Hematopoietic multipotent progenitor cell treated with erythropoietin and hydrocortisone succinate and interleukin-3 and kit ligand, for 4 days (in vitro differentiated cells): ENCODE measurements at places on chromosomes 3 and 15.

- peak; percentile 72 for DNase-seq
Measured at GRCh38 chr3:46386205-46386604, 15.5 kb downstream of the CCR5 start.

DNA sequence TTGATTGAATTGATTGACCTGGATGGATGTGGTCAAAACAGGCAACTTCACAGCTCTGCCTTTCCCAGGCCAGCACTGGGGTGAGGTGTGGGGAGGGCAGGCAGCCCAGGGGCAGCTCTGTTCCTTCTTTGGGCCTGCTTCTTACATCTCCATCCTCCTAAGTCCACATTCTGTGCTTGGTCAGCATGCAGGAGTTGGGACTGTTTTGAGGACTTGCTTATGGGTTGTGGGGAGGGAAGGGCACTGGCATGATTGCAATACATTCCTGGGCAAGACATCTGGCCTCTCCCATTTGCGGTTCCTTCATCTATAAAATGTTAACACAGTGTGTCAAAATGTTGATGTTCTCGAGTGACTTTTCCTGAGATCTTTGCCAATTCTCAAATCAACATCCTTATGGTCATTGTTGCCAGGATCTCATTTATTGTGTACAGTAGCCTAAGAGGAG, 84.1 kb downstream of the ST6GAL1 start:
- DNase-seq, result no peak

DNA sequence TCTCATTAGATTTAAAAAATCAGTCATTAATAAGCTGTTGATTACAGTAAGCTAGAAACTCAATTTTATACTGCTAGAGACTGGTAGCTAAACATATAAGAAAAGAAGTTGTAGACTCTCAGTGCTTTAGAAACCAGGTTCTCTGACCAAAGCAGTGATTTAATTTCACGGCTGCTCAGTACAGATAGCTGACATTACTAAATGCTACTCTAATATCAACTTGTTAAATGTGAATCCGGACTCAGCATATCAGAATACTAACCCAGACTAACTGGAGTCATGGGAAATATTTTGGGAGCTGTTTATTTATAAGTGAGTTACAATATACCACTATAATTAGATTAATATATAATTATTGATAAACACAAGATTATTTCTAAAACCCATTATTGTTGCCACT, 80.4 kb downstream of the NEDD4 start:
- DNase-seq, result no peak

- no peak for DNase-seq
Measured at GRCh38 chr15:48059791-48060190, 61.0 kb upstream of the SLC24A5 start.

GRCh38 chr3:32336113-32336498, 55.5 kb upstream of the CMTM7 start:
- DNase-seq, result peak; percentile 20

DNA sequence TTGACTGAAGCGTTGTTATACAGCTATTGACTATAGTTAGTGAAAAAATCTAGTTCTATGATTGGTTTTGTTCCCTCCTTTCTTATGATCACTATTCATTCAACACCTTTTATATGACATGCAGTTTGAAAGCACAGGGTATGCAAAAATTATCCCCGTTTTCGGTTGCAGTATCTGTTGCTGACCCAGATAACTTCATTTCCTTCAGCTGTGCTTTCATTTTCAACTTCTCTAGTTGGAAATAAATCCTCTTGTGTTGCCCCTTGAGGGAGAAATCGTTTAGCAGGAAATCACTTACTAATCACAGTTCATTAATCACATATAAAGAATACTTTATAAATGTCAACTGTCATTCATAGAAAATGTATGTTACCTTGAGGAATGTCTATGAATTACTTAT, 55.1 kb downstream of the MBNL1 start:
- no peak for DNase-seq

DNA sequence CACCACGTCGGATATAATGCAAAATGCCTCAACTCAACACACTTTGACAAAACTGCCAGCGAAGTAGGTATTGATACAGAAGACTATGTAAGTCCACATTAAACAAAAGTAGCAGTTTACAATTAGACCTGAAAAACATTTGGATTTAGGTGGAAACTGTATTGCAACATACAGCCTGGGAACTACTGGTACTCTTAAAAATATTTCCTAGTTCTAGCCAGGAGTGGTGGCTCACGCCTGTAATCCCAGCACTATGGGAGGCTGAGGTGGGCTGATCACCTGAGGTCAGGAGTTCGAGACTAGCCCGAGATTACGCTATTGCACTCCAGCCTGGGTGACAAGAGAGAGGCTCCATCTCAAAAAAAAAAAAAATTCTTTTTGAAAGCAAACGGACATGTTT, 246.2 kb downstream of the ZBTB20 start:
- no peak for DNase-seq

DNA sequence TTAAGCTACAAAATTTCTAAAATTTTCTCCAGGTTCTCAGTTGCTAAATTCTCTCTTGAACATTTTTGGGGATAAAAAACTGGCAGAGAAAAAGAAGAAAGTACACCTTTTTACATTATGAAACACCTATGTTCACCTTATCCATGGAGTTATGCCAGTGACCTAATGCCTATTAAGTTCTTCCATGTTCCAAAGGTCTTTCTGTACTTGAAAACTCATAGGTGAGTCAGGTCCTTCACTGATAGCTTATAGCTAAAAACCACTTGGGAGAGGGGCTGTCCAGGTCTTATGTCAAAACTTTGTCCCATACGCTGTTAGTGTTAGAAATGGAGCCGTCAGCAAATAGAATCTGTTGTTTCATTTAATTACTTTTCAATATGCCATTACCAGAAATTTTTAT, 487.5 kb upstream of the TPRG1 start:
- no peak for DNase-seq

DNA sequence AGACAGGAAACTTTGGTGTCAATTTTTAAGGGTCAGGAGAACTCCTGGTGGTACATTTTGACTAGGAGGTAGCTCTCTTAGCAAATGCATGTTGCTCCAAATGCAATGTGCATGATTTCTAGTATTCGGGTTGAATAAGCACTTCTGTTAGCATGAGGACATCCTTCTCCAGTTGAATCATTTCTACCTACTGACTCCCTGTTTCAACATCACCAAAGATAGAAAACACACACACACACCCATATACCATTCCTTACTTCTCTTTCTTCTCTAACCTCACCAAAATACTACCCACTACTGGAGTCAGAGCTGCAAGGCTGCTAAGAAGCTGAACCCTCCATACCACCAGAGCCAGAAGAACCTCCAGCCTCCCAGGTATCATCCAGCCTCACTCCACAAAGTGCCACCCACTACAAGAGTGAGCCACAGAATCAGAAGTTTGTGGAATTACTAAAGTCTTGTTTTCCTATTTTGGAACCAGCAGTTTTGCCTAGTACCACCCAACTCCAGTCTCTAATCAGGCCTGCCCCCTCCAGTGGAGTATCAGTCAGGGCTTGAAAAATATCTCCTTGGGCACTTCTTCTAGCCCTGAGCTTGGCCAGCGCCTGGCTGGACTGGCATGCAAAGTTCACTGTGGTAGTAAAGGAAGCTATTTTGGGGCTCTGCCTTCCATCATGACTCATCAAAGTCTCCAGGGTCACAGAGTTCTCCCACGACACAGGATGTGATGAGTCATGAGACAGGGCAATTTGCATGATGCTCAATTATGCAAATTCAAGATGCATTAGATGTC, 110.3 kb downstream of the CYP19A1 start:
- DNase-seq, result peak; percentile 87

- DNase-seq, result no peak
Measured at GRCh38 chr3:134362221-134362620, 12.0 kb downstream of the AMOTL2 start.

GRCh38 chr15:100032358-100033085, 299.3 kb upstream of the LYSMD4 start:
- no peak for DNase-seq

DNA sequence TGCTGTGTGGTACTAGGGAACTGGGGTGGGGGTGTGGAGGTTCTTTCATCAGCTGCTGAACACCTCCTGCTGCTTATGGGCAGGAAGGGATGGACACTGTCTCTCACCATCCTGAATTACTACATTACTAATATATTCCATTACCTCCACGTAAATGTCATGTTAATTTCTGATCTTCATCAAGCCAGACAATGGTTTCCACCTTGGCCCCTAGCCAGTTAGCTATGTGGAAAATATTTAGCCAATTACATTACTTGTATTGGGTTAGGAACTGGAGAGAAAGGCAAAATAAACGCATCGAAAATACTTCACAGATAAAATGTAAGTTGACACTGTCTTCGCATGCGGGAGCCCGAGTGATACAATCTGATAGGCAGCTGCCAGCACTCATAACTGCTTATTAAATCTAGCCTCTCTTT, 95.1 kb downstream of the FOXP1 start:
- no peak for DNase-seq

- peak; percentile 34 for DNase-seq
Measured at GRCh38 chr15:56929399-56929798, 11.0 kb downstream of the TCF12 start.

- peak; percentile 60 for DNase-seq
Measured at GRCh38 chr15:101489599-101490407, at the start of gene PCSK6. PCSK6 (minus strand) TSS chr15:101489707; CDS start chr15:101489670, 37 bp downstream.

GRCh38 chr15:51917493-51917892, 54.1 kb downstream of the LEO1 start:
- peak; percentile 57 for DNase-seq

DNA sequence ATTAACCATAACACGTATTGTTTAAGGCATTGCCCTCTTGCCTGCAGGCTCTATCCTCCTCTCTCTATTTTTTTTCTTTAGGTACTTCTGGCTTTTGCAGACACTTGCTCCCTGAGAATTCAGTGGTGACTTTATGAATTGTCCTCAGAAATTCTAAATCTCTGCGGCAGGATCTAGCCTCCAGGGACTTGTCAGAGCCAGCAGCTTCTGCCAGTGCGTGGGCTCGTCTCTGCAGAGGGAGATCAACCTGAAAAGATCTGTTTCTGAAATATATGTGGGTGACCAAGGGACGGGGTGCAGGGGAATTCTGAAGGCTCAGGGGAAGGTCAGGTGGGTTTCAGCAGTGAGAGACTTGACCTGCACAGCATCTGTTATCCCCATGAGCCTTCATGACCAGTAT, 326.1 kb upstream of the LRRFIP2 start:
- no peak for DNase-seq

GRCh38 chr3:113151461-113152031, 59.8 kb upstream of the BOC start:
- DNase-seq, result no peak

- no peak for DNase-seq
Measured at GRCh38 chr15:42387603-42388002, 28.3 kb downstream of the CAPN3 start.

GRCh38 chr3:138935863-138936740, 10.8 kb downstream of the FOXL2 start:
- peak; percentile 79 for DNase-seq

- no peak for DNase-seq
Measured at GRCh38 chr3:77605308-77605707, 565.4 kb downstream of the ROBO2 start.

GRCh38 chr3:185709251-185709955, 115.4 kb downstream of the IGF2BP2 start:
- DNase-seq, result no peak

GRCh38 chr15:62212741-62213140, 47.7 kb upstream of the C2CD4B start:
- DNase-seq, result no peak

DNA sequence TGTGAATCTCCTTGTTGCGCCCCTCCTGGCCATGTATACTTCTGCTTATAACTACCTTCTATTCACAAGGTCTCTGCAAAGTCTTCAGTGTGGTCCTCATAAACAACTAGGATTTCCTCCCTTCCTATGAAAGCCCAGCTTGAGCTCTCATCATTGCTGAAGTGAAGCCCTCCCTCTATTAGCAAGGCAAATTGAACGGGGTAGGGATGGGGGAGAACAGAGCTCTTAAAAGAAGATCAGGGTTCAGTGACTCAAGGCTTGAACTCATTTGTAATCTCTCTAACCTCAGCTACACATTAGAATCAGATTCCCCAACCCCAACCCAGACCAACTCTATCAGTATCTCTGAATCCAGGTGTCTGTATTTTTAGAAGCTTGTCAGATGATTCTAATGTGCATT, 88.3 kb upstream of the ST8SIA2 start:
- DNase-seq, result no peak

- peak; percentile 50 for DNase-seq
Measured at GRCh38 chr3:142850395-142851023, 38.4 kb downstream of the PCOLCE2 start.

GRCh38 chr3:187074846-187075245, 64.5 kb downstream of the RPL39L start:
- DNase-seq, result no peak

DNA sequence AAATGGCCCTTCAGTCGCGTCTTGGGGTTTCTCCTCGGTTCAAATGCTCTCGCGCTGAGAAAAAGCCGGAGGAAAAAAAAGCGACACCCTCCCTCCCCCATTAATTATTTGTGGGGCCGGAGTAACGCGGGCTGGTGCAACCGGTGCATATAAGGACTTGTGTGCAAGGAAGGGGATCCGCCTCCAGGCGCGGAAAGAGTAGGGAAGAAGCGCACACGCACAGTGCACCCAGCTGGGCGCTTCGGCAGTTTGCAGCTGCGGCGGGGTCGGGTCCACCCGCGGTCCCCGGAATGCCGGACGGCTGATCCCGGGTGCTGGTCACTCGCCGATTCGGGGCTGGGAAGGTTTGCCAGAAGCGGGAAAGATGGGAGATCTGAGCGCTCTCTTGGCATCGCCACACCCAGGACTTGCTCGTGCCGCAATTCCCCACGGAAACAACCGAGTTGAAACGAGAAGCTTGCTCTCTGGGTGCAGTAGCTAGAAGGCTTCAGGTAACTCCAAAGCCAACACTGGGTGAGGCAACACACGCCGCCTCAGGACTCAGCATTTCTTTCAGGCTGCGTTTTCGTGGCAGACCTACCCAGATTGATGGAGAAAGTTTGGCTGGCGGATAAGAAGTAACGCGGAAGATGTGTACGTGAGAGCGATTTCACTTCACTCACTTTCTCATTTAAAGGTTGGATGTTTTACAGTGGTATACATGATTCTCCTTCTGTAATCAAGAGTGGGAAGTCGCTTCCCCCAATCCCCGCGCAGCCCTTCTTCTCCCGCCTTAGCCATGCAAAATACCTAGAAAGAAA, 720 bp upstream of the TNIK start:
- DNase-seq, result peak; percentile 69

GRCh38 chr15:68275165-68275746, 2.3 kb upstream of the FEM1B start:
- DNase-seq, result no peak

DNA sequence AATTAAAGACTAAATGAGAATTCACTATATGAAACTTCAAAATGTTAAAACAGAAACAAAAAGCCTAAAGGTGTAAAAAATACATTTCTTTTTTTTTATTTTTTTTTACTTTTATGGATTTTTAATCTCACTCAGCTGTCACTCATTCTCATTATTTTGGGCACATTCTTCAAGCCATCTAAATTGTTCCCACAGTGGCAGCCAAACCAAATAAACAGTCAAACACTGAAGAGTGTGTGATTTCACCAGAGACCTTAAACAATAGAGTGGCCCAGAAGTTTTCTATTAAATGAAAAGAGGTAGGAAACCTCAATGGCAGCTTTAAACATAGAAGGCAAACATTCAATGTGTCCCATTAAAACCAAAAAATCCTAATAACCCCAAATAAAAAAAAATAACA, 616.1 kb downstream of the OTOL1 start:
- no peak for DNase-seq

GRCh38 chr15:73237910-73238309, 130.8 kb downstream of the HCN4 start:
- no peak for DNase-seq

- no peak for DNase-seq
Measured at GRCh38 chr15:83474578-83474977, 27.4 kb downstream of the SH3GL3 start.
